ENCODE measurements at places on chromosomes 5 and 9.

- no peak for DNase-seq
These were observed 119.5 kb downstream of the BAAT start for GRCh38 chr9:101265261-101265660.

- no peak for DNase-seq
These were observed at the start of gene WNT8A for GRCh38 chr5:138083702-138084101. Gene WNT8A, plus strand, starts transcription at chr5:138084033. Its CDS starts 95 bp downstream, at chr5:138084128.

- no peak for DNase-seq
These were observed 52.4 kb upstream of the SHISAL2B start for GRCh38 chr5:64637837-64638443.

- peak; percentile 77 for DNase-seq
These were observed 12.1 kb downstream of the OR2V2 start for GRCh38 chr5:181159286-181160151.

- DNase-seq = no peak
These were observed 18.7 kb downstream of the KIAA1191 start for GRCh38 chr5:176342766-176343458.

All from Kasumi-1 (cell line).